ENCODE measurements at places on chromosomes 1 and 21. TPM values are rescaled to one million over a fixed set of nuclear protein-coding genes. Genes with fewer than 3 reads are reported as not detected.

DNA sequence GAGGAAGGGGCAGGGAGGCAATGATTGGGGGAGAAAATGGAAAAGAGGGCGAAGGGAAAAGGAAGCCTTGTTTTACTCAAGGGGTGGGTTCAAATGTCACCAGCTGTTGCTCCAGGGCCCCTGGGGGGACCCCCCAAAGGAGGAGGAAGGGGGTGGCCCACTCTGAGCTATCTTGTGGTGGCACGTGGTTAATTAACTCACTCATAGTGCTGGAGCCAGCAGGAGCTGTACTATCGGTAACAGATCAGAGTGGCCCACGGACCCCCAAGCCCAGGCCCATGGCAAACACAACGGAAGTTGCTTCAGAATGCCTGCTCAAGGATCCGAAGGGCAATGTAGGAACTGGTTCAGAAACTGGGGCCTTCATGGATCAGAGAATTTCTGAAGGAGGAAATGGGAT, 7.2 kb downstream of the TFF2 start:
- DNase-seq: no peak

- no peak for DNase-seq
Measured at GRCh38 chr1:241810769-241811405, 37.1 kb upstream of the EXO1 start.

GRCh38 chr1:182113879-182114626, 52.5 kb upstream of the ZNF648 start:
- DNase-seq: peak; percentile 53

DNA sequence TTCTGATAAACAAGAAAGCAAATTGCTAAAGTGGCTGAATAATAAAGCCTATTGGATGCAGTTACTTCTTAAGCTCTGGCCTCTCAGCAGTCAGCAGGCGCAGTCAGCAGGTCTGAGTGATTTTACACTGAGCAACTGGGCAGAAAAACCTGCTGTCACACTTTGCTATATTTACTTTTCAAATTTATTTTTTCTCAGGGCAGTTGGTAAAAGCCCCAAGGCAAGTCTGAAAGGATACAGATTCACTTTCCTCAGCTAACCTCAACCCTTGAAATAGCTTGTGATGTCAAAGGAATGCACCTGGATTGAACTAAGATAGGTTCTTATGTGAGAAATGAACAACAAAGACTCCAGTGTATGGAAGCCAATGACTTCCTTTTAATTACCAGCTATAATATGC, 34.0 kb downstream of the ATP5PF start:
- DNase-seq: no peak

DNA sequence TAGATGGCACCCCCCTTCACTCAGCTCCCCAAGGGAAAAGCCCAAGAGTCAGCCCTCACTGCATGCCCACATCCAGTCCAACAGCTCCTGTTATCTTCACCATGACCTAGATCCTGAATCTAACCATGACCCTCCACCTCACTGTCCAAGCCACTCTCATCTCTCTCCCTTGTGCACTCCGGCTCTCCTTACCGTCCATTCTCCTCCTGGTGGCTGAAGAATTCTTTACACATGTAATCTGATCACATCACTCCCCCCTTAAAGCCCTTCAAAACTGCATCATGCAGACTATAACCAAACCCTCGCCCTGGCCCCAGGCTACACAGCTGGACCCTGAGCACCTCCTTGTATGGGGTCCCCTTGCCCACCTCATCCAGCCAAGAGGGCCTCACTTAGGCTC, 14.0 kb upstream of the PAQR7 start:
- no peak for DNase-seq

The UMODL1 gene
- total RNA-seq: not detected
